Right ventricle myocardium superior (tissue), 1 donor: ENCODE measurements at places on chromosomes 12 and 14.

GRCh38 chr12:3658327-3659163 lies 94.4 kb downstream of the CRACR2A start:
- peak; percentile 54 for DNase-seq

DNA sequence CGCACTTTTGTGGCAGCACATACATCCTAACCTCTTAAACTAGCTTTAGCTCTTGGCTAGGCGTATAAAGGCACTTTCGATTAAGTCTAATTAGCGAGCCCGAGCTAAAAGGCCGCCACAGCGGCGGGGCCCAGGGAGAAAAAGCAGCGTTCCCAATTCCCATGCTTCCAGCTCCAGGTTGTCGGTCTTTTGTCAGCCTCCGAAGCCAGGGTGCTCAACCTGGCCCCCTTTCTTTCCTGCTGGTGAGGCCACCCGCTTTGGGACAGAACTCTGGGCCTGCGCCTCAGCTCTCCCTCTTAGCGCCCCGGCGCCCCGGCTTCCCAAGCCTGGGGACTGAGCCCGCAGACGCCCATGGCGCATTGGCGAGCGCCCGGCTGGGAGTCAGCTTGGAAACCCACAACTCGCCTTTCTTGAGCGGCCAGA lies 33.3 kb upstream of the TBX5 start:
- DNase-seq: no peak

DNA sequence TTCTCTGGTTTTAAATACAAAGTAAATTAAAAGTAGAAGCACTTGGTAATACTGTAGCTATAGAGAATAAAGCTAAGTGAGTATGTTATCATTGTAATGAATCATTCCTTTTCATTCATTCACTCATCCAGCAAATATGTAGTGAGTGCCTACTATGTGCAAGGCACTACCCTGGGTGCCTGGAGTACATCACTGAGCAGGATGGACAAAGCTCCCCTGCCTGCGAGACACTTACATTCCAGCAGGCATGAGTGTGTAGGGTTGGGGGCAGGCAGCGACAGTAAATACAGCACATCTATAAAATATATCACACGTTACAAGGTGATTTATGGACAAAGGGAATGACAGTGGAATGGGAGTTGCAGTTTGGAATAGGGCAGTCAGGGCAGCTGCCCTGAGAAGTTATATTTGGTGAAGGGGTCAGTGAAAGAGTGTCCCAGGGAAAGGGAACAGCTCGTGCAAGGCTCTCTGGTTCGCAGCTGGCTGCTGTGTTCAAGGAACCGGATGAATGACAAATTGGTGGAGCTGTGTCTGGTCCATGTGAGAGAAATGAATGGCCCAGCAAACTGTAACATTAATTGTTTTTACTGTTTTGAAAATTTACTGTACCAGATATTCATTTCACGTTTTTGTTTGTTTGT lies 159.6 kb downstream of the CRADD start:
- no peak for DNase-seq

DNA sequence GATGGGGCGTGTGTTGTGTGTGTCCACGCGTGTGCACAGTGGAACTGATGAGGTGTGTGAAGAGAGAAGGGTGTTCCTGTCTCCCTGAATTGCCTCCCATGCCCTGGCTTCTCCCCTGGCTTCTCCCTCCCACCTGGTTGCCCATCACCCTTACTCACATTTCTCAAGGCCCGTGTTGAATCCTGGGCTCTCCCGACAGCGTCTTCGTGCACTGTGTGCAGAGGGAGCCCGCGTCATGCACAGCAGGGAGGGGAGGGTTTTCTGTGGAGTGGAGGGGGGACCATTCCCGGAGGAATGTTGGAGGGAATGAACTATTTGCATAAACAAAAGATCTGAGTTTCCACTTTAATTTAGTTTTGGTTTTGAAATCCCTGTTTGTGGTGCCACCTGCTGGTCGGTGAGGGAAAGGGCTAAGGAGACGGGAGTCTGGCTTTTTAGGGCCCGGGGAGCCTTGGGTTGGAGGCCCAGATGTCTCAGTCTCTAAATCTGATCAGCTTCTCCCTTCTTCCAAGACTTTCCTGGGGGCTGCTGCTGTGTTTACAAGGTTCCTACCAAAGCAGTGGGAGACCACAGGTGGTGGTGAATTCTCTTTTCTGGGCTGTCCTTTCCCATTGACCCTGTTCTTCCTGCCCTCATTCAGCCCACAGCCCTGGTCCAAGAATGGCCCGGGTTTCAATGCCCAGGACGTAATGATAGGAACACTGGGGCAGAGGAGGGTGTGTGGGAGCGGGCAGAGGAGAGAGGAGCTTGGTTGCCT lies at the start of gene C1R:
Gene C1R, minus strand, starts transcription at position 217 of the 757 bp plus-strand sequence. Its CDS starts 57 bp downstream, at position 160.
- DNase-seq: peak; percentile 83

- no peak for DNase-seq
Measured at GRCh38 chr12:104596134-104596799, 139.5 kb downstream of the CHST11 start.

GRCh38 chr12:124952801-124953200 lies 36.1 kb downstream of the DHX37 start:
- DNase-seq: peak; percentile 27

DNA sequence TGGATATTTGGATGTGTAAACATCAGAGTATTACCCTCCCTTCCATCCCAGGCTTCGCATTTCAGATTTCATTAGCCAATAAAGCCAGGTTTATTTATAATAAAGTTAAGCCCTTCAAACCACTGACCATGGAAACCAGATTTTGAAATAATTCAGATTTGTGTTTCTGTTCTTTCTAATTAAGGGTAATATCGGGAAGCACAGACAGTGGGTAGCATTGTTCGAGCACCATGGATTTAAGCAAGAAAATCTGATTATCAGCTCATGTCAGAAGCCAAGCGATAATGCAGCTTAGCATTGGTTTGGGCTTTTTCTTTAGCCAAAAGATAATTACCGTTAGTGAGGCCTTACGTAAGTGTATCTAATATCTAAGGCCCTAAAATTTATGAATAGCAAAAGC lies 116.1 kb downstream of the C12orf42 start:
- DNase-seq: no peak

DNA sequence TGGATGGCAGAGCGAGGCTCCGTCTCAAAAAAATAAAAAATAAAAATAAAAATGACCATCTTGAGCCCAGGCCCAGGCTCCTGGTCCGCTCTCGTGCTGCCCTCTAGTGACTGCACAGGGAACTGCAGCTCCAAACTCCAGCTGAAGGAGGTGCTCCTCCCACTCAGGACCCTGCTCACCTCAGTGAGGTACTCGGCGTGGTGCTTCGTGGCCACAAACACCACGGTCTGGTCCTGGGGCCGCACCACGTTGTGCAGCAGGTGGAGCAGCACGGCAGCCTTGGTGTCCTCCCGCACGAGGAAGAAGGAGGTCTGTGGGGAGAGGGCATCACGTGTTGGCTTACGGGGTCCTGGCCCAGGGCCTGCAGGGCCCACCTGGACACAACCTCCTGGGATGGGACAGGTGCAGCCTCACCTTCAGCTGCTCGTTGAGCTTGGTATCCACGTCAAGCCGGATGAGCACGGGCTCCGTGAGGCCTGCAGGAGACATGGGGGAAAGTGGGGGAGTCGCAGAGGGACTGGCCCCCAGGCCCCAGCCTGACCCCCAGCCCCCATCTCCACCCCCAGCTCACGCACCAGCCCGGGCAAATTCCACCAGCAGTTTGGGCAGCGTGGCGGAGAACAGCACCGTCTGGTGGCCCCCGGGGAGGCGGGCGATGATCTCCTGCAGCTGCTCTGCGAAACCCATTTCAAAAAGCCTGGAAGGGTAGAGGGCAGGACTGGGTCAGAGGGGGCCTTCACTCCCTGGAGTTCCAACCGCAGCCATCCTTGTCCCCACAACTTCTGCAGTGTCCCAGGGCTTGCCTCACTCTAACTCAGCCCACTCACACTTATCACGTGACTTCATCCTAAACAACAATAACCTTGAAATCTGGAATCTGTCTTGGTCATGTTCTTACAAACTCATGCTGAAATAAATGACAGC lies 10.6 kb downstream of the DDX54 start:
- peak; percentile 82 for DNase-seq

DNA sequence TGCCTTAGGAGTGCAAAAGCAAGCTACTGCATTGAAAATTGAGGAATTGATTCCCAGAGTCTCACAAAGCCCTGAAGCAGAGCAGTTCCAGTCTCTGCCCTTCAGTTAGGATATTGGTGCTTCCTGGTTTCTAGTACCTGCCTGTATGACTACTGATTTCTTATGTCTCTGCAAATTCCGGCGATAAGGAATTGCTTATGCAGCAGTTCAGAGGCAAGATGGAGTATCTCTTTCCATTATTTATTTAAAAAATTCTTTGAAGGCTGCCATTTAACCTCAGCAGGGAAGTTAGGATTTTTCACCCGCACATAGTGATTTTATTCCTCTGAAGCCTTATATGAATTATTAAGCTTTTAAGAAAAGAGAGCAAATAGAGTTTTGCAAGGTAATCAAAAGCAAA lies 184.9 kb upstream of the SSTR1 start:
- DNase-seq: no peak

GRCh38 chr12:51911788-51912711 lies 4.7 kb downstream of the ACVRL1 start:
- DNase-seq: peak; percentile 78

- no peak for DNase-seq
Measured at GRCh38 chr14:104335176-104335575, 196.8 kb downstream of the KIF26A start.

- no peak for DNase-seq
Measured at GRCh38 chr12:53618275-53618674, 7.9 kb downstream of the ATF7 start.

GRCh38 chr12:124605883-124606774 lies 38.7 kb upstream of the NCOR2 start:
- no peak for DNase-seq

- DNase-seq: peak; percentile 5
Measured at GRCh38 chr12:34297126-34297789, 275.0 kb downstream of the ALG10 start.

DNA sequence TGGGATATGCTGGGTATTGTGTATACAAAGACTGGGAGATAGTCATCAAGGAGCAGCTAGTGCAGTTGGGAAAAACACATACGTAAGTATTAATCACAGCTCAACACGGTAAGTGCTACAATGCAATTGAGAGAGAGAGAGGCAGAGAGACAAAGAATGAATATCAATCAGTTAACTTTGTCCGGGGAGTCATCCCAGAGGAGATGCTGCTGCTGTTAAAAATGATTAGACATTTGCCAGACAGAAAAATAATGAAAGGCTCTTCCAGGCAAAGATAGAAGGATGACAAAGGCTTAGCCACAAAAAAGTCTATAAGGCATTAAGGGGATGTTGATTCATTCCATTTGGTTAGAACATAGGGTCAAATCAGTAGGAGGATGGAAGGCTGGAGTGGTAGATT lies 45.1 kb downstream of the AKAP6 start:
- no peak for DNase-seq

DNA sequence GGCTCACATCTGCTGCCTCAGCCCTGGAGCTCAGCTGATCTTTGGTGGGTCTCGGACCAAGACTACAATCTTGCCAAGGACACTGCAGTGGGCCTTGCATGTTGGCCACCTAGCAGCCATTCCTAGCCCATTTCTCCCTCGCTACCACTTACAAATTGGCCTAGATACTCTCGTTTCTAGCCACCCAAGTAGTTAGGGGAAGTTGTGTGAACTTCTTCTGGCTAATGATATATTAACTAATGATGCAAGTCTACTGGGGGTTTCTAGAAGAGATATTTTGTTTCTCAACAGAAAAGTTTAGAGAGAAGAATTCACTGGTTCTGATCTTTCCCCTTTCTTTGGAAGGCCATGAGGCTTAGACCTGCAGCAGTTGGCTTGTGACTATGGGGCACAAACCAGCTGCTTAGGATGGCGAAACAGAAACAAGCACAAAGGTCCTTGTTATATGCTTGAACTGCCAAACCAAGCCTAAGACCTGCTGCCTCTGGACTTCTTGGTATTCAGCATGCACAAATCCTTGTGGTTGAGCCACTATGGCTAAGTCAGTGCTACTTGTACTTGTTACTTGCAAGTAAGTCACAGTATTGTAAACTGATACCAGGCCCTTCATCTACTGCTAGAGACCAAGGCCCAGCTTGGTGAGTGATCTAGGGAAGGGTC lies 30.5 kb upstream of the GPATCH2L start:
- DNase-seq: no peak

- DNase-seq: peak; percentile 63
Measured at GRCh38 chr14:106372870-106373652, 846.7 kb downstream of the TMEM121 start.

GRCh38 chr12:117143008-117143532 lies 43.9 kb upstream of the TESC start:
- DNase-seq: no peak

- DNase-seq: no peak
Measured at GRCh38 chr14:22715186-22715812, 51.2 kb upstream of the OXA1L start.

DNA sequence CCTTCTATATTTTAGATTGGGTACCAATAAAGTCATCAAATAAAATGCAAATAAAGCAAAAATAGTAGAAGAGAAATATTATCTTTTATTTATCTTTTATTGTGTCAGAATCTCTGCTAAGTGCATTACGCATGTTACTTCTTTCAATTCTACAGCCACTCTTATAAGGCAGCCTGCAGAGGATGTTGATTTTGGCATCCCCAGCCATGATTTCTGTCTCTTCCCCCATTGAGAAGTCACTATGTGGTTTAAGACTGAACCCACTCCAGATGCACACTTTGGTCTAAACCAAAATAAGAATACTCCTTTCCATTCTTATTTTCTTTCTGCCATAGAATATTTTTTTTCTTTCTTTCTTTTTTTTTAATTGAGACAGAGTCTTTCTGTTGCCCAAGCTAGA lies 56.0 kb upstream of the ACSS3 start:
- DNase-seq: no peak
